ENCODE measurements at places on chromosomes 12 and 14.

DNA sequence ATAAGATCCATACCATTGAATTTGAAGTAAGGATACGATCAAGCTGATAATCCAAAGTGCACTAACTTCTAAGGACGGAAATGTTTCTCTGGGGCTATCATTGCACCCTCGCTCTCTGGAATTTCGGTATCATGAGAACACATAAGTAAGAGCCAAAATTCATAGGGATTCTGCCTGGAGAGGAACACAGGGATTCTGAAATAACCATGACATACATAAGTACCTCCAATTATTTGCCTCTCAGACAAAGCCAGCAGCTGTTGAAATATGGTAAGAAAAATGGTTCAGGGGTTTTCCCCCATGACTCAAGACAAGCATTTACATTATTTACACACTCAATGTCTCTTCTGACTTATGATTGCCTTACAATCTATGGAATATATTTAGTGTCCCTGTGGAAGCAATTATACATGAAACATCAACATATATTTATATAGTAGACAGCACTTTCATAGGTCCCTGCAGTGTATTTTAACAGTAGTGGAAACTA lies 1123.6 kb upstream of the SEL1L start:
- no peak for DNase-seq

DNA sequence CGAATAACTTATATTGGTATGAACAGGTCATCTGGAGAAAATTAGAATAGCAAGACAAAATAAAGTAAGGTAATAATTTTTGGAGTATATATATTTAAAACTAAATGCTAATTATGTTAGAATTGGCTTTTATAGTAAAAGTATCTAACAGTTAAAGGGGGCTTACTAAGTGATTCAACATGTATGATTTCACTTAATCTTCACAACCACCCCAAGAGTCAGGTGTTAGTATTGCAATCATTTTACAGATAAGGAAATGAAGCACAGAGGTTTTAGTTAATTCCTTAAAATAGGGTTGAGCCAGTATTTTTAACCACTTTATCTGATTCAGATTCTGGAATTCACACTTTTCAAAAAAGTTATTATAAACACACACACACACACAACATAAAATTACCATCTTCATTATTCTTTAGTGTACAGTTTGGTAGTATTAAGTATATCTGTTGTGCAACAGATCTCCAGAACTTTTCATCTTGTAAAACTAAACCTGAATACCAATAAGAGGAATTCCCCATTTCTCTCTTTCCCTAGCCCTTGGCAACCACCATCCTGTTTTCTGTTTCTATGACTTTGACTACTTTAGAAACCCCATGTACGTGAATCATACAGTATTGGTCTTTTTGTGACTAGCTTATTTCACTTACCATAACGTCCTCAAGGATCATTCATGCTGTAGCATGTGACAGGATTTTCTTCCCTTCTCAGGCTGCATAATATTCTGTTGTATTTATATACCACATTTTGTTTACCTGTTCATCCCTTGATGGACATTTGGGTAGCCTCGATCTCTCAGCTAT lies 12.5 kb downstream of the A2M start:
- DNase-seq, result no peak

DNA sequence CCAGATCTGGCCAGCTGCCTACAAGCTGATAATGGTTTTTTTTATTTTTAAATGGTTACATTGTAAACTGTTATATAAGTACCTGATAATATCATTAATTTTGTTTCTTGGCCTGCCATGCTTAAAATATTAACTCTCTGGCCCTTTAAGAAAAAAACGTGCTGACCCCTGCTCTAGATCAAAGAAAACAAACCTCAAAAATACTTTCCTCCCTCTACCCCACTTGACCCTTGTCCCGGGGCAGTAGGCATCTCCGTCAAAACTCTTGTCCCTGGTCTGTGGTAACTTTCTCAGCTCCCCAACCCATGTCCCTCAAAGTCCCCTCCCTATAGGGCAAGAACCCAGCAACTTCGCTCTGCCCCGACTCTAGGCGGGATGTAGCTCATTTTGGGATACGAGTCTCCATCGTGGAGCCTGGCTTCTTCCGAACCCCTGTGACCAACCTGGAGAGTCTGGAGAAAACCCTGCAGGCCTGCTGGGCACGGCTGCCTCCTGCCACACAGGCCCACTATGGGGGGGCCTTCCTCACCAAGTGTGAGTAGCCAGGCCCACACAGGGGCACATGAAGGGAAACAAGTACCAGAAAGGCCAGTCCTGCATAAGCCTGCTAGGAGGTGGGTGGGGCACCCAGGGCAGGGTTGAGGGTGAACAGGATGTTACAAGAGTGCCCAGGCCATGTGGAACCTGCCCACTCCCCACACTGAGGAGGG lies 3.5 kb downstream of the RDH5 start:
- no peak for DNase-seq

GRCh38 chr12:1073652-1074051 lies 82.6 kb downstream of the ERC1 start:
- no peak for DNase-seq

GRCh38 chr12:58919231-58920101 lies 838 bp downstream of the LRIG3 start:
- no peak for DNase-seq

GRCh38 chr14:100219126-100219785 lies 19.7 kb upstream of the YY1 start:
- DNase-seq, result no peak

GRCh38 chr14:25049568-25050268 lies at the start of gene STXBP6:
Gene STXBP6, minus strand, starts transcription at chr14:25050147. Its CDS starts 75,329 bp downstream, at chr14:24974818.
- no peak for DNase-seq
